ENCODE measurements at places on chromosomes 3 and 15. TPM values are rescaled to one million over a fixed set of nuclear protein-coding genes. Genes with fewer than 3 reads are reported as not detected.

Gene LCTL
- total RNA-seq = not detected

Gene CSTA
- total RNA-seq = 0.70 TPM

Gene LARP6
- total RNA-seq = not detected

Gene VPS39
- total RNA-seq = 56.1 TPM

Gene ZNF502
- total RNA-seq = not detected

Gene CLDN18
- total RNA-seq = not detected

DNA sequence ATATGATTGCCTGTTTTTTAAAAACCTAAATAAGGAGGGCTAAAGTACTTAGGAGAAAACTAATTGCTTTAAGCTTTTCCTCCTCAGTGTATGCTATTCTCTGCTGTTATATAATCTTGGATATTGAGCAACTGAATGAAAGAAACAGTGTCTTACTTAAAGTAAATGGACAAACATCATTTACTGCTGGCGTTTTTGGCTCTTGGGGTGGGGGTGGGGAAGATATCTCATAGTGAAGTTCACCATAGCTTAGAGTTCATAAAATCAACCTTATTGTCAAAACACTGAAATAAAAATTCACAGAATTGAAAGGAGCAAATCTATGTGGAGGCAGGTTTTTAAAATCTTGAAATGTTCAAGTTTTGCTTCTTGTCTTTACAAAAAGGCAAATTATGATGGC lies 256.4 kb upstream of the SOX2 start:
- no peak for DNase-seq

- no peak for DNase-seq
Measured at GRCh38 chr3:49886922-49887265, 16.8 kb downstream of the MST1R start.

GRCh38 chr3:37566730-37567129 lies 294.9 kb upstream of the CTDSPL start:
- DNase-seq = no peak

DNA sequence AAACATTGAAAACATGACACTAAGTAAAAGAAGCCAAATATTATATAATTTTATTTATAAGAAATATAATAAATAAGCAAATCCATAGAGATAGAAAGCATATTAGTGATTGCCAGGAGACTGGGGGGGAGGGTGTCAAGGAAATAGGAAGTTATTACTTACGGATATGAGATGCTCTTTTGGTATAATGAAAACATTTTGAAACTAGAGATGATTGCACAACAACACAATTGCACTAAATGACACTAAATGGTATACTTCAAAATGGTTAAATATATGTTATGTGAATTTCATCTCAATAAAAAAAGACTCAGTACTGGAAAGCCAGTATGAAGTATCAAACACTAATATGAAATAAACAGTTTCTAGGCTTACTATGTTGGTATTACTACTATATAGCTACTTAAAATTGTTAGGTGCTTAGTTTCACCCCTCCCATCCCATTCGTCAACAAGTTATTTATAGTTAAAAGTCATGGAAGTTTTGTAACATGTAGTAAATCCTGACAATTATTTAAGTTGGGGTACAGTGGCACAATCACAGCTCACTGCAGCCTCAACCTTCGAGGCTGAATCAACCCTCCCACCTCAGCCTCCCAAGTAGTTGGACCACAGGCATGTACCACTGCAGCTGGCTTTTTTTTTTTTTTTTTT lies 43.7 kb downstream of the STAG1 start:
- DNase-seq = no peak

DNA sequence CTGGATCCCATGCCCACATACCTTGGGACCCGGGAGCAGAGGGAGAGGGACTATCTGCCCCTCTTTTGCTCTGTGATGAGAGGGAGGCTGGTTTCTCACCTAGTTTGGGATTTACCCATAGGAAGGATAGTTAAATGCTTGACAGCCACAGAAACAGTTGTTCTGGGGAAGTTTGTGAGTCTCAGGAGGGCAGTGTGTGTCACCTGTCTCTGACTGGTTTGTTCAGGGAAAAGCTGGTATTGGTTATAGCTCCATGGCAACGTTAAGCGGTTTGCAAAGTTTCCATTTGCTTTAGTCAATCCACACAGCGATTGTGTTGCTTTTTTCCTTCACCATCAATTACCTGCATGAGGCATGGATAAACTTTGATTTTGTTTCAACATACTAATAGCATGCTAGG lies 3.7 kb upstream of the TMED3 start:
- DNase-seq = no peak

GRCh38 chr3:126355251-126355650 lies 2.0 kb downstream of the KLF15 start:
- peak; percentile 85 for DNase-seq

- DNase-seq = no peak
Measured at GRCh38 chr3:67388738-67389137, 265.7 kb downstream of the SUCLG2 start.

GRCh38 chr3:194640829-194641228 lies 7.6 kb upstream of the TMEM44 start:
- DNase-seq = peak; percentile 27

DNA sequence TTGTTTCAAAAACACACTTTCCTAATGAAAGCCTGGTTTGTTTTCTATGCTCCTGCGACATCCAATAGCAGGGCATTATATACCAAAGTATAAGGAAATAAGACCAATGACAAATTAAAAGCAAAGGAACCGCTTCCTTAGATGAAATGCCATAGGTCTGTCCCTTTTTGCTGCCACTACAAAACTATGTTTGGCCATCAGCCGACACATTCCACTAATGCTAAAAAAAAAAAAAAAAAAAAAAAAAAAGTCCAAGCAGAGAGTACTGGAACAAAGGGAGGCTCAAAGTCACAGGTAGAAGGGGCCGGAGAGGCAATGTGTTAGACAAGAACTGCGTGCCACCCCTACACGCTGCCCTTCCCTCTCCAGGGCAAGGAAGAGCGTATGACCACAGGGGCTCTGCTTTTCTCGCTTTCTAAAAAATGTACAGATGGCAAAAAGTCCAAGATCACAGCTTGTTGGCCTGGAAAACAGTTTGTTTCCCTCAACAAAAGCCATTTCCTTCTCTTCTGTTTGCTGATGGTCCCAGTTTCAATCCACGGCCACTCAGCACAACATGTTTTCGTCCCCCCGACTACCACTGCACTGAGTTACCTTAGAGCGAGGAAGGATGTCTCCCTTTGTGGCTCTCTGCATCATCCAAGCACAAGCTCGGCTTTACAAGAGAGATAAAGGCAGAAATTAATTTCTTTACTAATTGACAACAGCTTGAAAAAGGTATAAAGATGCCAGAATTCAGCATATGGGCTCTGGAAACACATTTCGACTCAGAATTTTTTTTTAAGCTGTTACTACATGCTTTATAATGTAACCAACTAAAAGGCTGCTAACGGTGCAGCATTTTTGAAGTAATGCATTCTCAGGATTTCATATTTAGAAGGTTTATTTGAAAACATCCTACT lies 70.8 kb downstream of the ABTB1 start:
- no peak for DNase-seq

DNA sequence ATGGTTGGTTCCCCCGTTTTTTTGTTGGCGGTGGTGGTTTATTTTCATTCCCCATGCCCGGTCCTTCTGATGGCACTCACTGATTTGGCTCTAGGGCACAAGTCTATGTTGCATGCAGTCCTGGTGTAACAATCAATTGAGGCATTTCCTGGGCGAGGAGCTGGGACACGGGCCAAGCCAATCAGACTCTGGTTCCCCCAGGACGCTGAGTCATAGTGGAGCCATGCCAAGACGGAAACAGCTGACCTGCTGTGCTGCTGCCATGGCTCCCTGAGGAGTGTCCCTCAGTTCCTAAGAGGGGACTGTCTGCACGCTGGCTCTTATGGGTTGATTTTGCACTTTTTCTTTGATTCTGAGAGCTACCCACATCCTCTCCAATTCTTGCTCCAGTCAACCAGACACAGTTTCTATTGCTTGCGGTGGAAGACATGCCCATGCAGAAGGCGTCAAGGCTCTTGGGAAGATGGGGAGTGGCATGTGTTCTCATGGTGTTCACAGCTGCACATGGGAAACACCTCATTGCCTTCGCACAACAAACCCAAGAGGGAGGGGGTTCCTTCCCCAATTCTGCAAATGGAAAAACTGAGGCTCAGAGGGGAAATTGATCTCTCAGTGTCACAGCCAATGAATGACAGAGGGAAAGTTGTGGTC lies 28.3 kb upstream of the ALDH1L1 start:
- no peak for DNase-seq

DNA sequence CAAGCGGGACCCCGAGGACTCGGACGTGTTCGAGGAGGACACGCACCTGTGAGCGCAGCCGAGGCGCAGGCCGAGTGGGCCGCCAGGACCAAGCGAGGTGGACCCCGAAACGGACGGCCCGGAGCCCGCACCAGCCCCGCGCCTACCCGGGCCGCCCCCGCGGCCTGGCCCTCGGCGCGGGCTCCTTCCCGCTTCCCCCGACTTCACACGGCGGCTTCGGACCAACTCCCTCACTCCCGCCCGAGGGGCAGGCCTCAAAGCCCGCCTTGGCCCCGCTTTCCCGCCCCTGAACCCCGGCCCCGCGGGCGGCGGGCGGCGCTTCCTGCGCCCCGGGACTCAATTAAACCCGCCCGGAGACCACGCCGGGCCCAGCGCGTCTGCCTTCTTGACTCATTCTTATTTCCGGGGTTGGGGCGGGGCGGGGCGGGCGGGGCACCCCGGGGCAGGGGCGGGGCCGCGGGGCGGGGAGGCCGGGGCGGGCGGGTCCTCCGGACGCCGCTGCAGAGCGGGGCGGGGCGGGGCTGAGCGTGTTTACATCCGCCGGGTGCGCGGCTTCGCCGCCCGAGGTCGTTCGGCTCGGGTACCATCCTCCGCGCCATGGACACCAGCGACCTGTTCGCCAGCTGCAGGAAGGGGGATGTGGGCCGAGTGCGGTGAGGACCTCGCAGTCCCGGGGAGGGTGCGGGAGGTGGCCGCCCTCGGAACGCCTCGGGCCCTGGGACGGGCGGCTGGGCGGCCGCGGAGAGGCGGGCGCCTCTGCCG lies at the start of gene ABTB1:
ABTB1 (plus strand) TSS at position 524 of the 762 bp plus-strand sequence; CDS start at position 598, 74 bp downstream.
- peak; percentile 90 for DNase-seq

DNA sequence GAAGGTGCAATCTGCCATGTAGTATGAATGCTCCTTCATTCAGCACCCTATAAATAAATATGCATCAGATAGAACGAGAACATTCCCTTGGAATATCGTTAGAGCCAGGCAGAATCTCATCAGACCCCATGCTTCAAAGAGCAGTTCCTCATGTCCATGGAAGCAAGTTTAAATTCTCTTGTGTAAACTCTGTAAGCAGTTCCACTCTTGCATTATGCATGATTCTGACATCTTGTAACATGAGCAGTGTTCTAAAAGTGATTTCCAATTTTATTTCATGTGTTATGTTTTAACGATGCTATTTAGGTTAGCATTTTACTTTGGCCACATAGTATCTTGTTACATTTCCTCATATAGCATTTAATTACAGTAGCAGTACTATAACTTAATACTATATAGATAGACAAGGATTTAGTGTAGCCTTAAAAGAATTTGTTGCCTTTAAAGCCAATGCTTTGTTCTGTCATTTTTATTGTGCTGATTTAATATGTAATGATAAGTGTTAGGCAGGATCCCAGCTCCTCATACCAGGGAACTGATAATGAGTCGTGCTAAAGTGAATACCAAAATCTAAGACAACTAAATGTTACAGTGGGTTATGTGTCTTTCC lies 161.2 kb upstream of the NECTIN3 start:
- no peak for DNase-seq

- DNase-seq = no peak
Measured at GRCh38 chr3:97996988-97997387, 24.8 kb upstream of the RIOX2 start.

DNA sequence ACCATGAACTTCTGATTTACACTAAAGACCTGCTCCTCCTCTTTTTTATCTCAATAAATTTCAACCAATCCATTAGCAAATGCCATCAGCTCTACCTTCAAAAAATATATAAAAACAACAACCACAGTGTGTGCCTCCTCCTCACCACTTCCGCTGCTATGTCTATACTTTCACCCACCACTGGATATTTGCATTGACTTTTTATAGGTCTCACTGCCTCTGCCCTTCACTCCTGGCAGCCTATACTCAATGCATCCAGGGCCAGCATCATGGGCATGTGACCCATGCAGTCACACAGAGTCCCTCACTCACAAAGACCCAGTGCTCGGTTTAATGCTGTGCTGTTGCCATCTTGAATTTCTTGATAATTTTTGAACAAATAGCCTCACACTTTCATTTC lies 53.5 kb upstream of the CCDC54 start:
- DNase-seq = peak; percentile 77
